Caudate nucleus (tissue), 63 donors: ENCODE measurements at places on chromosomes 6 and 20.

- no peak for DNase-seq
These were observed 116.6 kb downstream of the QKI start for GRCh38 chr6:163531122-163531521.

GRCh38 chr6:5680095-5680494 lies 326.6 kb downstream of the NRN1 start:
- DNase-seq: no peak

- DNase-seq: no peak
These were observed 60.4 kb downstream of the COL19A1 start for GRCh38 chr6:69926745-69927144.

DNA sequence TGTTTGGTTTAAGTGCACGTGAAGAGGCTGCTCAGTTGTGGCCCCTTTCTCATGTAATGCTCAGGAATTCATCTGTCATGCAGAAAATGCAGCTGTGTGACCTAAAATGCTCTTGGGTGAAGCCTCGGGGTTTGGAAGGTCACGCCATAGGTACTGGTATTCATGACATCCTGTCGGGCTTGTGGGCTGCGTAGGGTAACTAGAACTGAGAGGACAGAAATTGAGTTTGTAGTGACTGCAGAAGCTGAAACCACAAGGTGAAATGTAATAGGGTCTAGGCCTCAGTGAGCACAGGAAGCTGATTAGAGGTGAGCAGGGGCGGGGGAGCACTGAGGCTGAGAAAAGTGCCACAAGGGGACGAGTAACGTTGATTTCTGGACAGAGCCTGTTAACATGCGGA lies 128.8 kb downstream of the SOBP start:
- no peak for DNase-seq

GRCh38 chr6:64750910-64751309 lies 956.1 kb downstream of the EYS start:
- DNase-seq: no peak

DNA sequence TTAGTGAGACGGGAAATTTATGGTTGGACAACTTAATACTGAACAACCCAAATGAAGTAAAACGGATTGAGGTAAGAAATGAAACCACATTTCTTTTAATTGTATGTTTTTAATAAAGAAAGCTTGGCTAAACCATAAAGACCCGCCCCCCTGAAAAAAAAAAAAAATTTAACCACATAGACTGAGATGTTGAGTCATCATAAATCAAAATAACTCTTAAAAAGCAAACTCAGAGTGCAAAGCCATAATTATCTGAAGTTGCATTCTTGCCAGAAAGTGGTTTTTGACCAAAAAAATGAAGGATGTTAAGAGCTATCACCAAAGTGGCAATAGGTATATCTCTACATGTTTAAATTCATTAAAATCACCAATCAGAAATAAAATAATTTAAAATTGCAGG lies 101.8 kb upstream of the COL21A1 start:
- no peak for DNase-seq

GRCh38 chr20:33526769-33527168 lies 36.9 kb downstream of the CBFA2T2 start:
- DNase-seq: no peak

GRCh38 chr20:29743101-29743931 lies 1514.1 kb upstream of the DEFB115 start:
- DNase-seq: no peak

GRCh38 chr6:12331951-12332749 lies 42.0 kb downstream of the EDN1 start:
- no peak for DNase-seq

- DNase-seq: no peak
These were observed 39.6 kb downstream of the KIAA0319 start for GRCh38 chr6:24606200-24606930.

- DNase-seq: no peak
These were observed 39.8 kb upstream of the TGM3 start for GRCh38 chr20:2255926-2256531.

DNA sequence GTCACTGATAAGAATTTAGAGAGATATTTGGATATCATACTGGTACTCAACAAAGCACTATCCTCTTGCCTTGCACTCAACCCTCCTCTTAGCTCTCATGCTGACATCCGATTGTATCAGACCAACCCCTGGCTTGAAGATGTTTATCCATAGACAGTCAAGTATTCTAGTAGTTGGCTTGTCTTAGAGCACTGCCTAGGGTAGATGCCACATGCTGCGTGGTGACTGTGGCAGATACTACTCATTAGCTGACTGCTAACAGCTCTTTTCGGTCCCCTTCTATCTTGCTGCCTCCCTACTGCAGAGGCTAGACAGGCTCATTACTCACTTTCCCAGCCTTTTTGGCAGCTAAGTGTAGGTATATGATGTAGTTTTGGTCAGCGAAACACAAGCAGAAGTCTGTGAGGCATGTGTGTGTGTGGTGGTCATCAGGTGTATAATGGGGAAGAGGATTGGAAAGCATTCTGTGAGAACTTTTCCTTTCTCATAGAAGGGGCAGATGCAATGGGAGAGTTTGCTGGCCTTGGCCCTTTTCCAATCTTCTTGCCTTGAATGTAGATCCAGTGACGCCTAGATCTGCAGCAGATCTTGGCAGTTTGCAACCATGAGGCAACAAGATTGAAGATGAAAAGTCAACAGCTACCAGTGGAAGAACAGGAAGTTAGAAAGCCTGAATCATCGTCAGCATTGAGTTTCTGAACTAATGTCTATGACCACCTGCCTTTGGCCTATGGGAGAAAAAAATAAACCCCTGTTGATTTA lies 4.4 kb upstream of the IFNGR1 start:
- DNase-seq: no peak

- no peak for DNase-seq
These were observed 2.9 kb upstream of the RAET1E start for GRCh38 chr6:149900620-149901443.

- no peak for DNase-seq
These were observed 22.9 kb downstream of the SERPINB6 start for GRCh38 chr6:2948228-2949025.

GRCh38 chr20:63062188-63063140 lies 55.7 kb upstream of the BHLHE23 start:
- DNase-seq: no peak

GRCh38 chr6:33823806-33824205 lies 20.0 kb upstream of the MLN start:
- DNase-seq: no peak

- DNase-seq: no peak
These were observed 16.2 kb downstream of the SUN5 start for GRCh38 chr20:32988008-32988407.

GRCh38 chr20:32518593-32519380 lies 66.3 kb downstream of the NOL4L start:
- DNase-seq: no peak

- DNase-seq: no peak
These were observed 811.0 kb upstream of the GJE1 start for GRCh38 chr6:141321493-141322347.

GRCh38 chr6:33682341-33682740 lies 29.2 kb downstream of the UQCC2 start:
- no peak for DNase-seq

DNA sequence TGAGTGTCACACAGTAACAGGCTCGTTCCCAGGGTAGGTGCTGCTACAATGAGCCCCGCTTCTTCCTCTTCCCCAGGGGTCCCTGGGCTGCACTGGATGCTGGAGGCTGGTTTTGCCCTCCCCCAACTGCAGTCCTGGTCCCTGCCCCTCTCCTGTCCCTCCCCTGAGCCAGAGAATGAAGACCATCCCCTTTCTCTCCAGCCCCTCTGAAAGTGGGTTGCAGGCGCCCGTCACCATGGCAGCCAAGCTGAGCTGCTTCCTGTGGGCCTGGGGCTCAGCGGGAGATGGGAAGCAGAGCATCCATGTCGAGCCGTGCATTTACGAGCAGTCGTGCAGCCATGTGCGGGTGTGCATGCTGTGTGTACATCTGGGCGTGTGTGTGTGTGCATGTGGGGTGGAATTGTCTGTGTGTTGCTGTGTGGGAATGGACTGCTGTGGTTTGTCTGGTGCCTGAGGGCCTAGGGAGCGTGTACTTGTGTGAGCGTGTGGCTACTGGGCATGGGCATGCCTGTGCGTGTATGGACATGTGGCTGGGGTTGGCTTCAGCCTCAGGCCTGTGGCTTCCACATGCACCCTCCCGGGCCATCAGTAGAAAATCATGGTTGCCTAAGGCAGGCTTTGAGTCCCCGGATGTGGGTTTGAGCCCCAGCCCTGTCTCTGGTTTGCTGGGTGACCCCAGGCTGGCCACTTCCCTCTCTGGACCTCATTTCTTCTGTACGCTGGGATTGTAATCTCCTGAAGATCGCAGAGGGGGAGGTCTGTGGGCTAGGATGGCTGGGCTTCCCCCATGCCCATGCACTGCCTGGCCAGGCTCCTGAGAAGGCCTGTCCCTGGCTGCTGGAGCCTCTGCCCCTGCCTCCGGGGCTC lies 48.8 kb downstream of the SRC start:
- DNase-seq: no peak

DNA sequence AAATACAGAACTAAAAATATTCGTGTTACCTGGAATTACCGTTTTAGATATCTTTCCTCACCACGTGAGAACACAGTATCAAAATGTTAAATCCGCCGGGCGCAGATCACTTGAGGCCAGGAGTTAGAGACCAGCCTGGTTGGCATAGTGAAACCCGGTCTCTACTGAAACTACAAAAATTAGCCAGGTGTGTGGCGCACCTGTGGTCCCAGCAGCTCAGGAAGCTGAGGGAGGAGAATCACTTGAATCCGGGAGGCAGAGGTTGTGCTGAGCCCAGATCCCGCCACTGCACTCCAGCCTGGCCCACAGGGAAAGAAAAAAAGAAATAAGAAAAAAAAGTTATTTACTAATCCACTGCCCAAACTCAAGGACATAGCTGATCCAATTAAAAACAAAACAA lies 4.8 kb upstream of the DDX43 start:
- no peak for DNase-seq

DNA sequence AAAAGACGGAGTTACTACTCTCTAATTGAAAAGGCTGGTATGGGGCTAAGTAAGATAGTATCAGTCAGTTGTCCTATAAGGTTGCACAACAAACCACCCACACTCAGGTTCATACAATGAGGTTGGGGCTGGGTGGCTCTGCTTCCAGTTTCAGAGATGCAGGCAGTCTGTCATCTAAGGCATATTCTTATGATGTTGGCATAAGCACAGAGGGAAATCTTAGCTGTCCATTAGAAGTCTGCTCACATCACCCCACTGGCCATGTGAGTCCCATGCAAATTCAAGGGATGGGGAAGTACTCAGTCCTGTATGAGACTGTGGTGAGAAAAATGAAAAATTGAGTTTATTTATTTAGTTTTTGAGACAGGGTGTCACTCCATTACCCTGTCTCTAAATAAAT lies 118.6 kb downstream of the LAMP5 start:
- no peak for DNase-seq

GRCh38 chr6:15441215-15441868 lies 195.5 kb downstream of the JARID2 start:
- no peak for DNase-seq

DNA sequence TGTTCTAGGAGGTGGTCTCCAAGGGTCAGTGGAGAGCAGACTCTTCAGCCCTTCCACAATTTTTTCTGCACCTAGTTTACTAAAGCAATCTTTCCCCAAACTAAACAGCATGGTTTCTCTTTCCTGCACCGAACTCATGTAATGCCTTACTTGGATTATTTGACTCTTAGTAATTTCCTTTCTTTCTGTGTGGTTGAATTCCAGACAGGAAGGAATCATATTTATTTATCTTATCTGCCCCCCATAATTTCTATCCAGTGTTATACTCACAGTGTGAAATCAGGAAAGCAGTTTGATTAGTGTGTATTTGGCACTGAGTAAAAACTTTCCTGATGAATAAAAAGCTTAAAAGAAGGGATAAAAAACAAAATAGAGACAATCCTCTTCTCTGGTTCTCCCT lies 140.3 kb upstream of the STMND1 start:
- no peak for DNase-seq

GRCh38 chr20:1933465-1933870 lies 38.3 kb downstream of the SIRPA start:
- DNase-seq: no peak

GRCh38 chr20:270517-270916 lies 13.0 kb downstream of the DEFB132 start:
- no peak for DNase-seq

GRCh38 chr6:10659699-10660348 lies 34.6 kb downstream of the C6orf52 start:
- no peak for DNase-seq

DNA sequence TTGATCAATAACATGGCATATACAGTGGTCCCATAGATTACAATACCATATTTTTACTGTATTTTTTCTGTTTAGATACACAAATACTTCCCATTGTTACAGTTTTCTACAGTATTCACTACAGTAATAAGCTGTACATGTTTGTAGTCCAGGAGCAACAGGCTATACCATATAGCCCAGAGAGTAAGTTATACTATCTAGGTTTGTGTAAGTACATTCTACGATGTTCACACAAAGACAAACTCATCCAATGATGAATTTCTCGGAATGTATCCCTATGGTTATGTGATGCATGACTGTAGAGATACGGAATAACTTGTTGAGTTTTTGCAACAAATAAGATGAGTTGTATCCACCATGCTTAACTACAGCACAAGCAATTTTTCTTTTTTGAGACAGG lies 3.6 kb upstream of the MYO6 start:
- DNase-seq: no peak

DNA sequence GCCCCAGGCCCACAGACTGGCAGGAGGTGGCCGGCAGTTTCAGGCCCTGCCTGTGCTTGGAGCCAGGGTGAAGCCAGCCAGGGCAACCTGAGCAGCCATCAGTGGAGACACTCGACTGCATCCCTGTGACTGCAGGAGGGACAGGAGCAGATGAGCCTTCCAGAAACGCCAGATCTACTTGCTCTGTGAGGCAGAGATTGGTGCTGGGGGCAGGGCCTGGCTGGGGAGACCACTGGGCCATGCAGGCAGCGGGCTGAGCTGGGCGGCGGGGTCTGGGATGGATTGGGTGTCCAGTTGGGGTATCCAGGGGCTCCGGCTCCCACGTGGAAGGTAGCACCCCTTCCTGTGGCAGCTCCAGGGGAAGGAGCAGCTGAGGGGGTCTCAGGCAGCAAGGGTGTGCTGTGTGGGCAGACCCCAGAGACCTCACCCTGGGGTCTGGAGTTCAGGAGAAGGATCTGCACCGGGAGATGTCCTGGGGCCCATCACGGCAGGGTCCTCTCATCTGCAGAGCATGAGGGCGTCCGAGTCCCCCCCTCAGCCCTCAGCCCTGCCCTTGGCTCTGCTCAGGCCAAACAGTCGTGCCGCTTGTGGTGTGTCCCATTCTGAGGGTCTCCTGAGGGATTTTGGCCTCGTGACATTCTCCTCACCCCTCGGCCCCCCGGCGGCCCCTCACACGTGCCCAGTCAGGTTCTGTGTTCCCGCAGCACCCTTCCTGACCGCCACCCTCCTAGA lies 334.9 kb downstream of the TAF4 start:
- DNase-seq: no peak

DNA sequence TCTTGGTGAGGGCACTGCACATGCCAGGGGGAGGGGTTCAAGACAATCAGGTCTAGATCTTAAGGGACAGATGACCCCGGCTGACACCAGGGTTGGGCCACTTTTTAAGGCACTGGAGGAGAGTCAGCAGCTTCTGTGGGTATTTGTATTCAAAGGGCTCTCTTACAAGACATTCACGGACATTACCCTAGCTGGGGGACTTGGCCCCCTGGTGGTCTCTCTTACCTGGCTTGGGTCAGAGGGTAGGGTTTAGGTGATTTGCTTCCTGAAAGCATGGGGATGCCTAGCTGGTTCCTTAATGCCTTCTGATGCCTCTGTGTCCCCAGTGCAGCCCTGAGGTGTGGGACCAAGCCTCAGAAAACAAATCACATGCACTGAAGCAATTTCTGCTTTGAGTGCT lies 354.7 kb downstream of the CDC5L start:
- no peak for DNase-seq
